Iris pigment epithelial cell (primary cell): ENCODE measurements at places on chromosomes 7 and 10.

- no peak for DNase-seq
Measured at GRCh38 chr10:43229208-43230061, 37.4 kb downstream of the RASGEF1A start.

GRCh38 chr10:26696786-26697162 is 727 bp upstream of the PDSS1 start:
- no peak for DNase-seq

GRCh38 chr10:86311190-86311589 is 55.4 kb downstream of the GRID1 start:
- no peak for DNase-seq

DNA sequence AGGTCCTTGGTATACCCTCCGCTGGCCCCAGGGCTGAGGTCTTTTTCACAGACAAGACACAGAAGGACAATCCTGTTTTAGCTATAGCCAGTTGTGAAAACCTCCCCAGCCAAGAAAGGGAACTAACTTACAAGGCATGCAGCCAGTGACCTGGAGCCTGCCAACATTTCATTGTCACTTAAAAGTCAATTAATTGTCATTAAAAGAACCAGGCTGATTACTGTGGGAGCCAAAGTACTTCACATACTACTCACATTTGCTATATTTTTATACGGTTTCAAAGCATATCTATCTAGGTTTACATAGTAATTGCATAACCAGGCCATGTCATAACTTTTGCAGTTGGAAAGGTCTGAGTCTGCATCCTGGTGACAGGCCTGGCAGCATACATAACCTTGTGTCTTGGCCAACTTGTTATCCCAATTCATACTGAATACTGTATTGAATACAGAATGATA is 31.1 kb downstream of the NRBF2 start:
- DNase-seq, result peak; percentile 45

- peak; percentile 78 for DNase-seq
Measured at GRCh38 chr7:43925984-43926797, at the start of gene UBE2D4. Gene UBE2D4, plus strand, starts transcription at chr7:43926436. Its CDS starts 97 bp downstream, at chr7:43926533.

- DNase-seq, result no peak
Measured at GRCh38 chr10:47027108-47027783, 116.0 kb downstream of the PTPN20 start.

GRCh38 chr7:157978766-157979165 is 608.9 kb downstream of the PTPRN2 start:
- no peak for DNase-seq

- DNase-seq, result no peak
Measured at GRCh38 chr10:30371954-30372353, 22.9 kb upstream of the MTPAP start.
